Astrocyte (in vitro differentiated cells and primary cell): ENCODE measurements at places on chromosomes 6 and 20. TPM values are rescaled to one million over a fixed set of nuclear protein-coding genes. Genes with fewer than 3 reads are reported as not detected.

Gene ESF1
- 13.9 and 14.0 TPM in 2 replicates for total RNA-seq

Gene POU3F2
- 1.9 and 2.1 TPM in 2 replicates for total RNA-seq

Gene TNNC2
- total RNA-seq = not detected in 2 replicates

Gene BACH2
- total RNA-seq = 12.6 and 17.5 TPM in 2 replicates
